Activated CD4-positive, CD25-positive, alpha-beta regulatory T cell (primary cell): ENCODE measurements at places on chromosomes 2 and 18.

DNA sequence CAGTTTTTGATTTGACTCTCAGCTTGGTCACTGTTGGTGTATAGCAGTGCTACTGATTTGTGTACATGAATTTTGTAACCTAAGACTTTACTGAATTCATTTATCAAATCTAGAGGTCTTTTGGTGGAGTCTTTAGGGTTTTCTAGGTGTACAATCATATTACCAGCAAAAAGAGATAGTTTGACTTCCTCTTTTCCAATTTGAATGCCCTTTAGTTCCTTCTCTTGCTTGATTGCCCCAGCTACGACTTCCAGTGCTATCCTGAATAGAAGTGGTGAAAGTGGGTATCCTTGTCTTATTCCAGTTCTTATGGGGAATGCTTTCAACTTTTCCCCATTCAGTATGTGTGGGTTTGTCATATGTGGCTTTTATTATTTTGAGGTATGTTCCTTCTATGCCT is 312.9 kb upstream of the REV1 start:
- no peak for DNase-seq

- no peak for DNase-seq
These were observed 226.6 kb downstream of the CDH19 start for GRCh38 chr18:66377291-66377690.

- DNase-seq: no peak
These were observed 226.0 kb upstream of the PXDN start for GRCh38 chr2:1970341-1970740.

GRCh38 chr2:105649534-105649933 is 95.2 kb upstream of the NCK2 start:
- DNase-seq: no peak

GRCh38 chr2:184646593-184646992 is 48.3 kb downstream of the ZNF804A start:
- no peak for DNase-seq

DNA sequence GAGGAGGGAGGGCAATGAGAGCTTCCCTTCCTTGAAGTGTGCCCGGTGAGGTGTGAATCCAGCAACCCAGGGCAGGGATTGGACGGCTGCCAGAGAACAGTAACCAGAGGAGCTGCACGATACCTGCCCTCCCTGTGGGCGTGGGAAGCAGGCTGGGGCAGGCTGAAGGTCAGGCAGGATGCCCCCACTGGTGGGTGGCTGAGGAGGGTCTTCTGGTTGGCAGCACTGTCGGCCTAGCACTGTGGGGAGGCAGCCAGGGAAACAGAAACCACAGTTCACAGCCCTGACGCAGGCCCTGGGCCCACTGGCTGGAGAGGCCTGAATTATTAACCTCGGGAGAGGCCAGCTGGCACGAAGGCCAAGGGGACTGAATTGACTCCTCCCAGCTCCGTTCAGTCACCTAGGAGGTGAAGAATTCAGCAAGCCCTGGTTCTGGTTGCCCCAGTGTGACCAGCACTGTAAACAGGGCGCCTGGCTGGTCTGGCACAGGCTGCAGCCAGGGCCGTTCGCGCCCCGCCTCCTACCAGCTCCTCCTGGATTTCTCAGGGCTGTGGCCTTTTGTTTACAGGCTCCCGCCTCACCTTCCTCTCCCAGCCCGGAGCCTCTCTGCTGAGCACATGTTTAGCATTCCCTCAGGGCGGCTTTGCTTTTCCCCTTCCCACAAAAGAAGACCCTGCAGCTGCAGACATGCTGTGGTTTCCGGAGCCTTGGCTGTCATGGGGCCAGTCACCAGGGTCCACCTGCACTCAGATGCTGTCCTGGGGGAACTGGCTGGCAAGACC is 97.8 kb downstream of the B3GNT2 start:
- DNase-seq: no peak

DNA sequence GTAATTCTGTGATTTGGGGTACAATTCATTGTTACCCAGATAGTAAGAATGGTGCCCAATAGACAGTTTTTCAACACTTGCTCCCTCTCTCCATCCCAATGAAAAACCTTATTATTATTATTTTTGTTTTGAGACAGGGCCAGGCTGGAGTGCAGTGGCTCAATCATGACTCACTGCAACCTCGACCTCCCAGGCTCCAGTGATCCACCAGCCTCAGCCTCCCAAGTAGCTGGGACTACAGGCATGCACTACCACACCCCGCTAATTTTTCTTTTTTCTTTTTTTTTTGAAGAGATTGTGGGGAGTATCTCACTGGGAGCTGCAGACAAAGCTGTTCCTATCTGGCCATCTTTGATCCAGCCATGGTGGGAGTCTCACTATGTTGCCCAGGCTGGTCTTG is 7.2 kb downstream of the TGFA start:
- no peak for DNase-seq

GRCh38 chr18:77014538-77014937 is 118.0 kb downstream of the MBP start:
- no peak for DNase-seq

- no peak for DNase-seq
These were observed 301.1 kb upstream of the TANK start for GRCh38 chr2:160859096-160859495.

DNA sequence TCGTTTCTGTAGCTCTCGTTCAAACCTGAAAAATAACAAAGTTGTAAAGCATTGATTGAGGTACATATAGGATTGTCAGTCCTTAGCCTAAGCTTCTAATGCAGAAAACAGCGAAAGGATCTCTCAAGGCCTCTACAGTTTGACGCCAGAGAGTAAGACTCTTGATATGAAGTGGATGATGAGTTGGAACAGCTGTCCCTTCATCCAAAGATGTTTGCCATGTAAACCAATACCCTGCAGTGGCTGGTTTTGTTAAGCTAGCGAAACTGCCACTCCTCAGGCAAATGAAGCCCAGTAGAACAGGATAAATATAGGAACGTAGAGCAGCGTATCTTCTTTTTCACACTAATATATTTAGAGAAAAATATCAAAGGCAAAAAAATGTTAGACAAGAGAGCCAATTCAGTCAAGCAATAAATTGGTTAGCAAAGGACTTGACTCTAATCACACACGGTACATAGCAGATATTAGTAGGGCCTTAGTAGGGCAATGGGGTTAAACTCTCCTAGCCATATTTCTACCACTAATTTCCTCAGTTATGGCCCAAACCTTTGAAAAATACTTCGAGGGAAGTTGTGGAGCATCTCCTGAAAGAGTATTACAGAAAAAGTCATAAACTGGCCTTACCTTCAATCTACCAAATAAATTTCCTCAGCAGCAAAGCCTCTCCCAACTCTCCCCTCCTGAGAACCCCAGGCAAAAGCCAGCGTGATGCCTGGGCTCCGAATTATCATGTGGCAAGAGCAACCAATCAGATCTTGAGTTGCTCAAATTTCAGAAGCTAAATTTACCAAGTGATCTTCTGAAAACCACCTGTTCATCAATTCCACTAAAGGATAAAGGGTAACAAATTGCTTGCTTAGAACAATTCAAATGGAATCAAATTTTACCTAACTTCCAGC is at the start of gene NEB:
NEB (minus strand) TSS at position 706 of the 902 bp plus-strand sequence. CDS start 1,320 bp downstream, outside the sequence.
- no peak for DNase-seq

DNA sequence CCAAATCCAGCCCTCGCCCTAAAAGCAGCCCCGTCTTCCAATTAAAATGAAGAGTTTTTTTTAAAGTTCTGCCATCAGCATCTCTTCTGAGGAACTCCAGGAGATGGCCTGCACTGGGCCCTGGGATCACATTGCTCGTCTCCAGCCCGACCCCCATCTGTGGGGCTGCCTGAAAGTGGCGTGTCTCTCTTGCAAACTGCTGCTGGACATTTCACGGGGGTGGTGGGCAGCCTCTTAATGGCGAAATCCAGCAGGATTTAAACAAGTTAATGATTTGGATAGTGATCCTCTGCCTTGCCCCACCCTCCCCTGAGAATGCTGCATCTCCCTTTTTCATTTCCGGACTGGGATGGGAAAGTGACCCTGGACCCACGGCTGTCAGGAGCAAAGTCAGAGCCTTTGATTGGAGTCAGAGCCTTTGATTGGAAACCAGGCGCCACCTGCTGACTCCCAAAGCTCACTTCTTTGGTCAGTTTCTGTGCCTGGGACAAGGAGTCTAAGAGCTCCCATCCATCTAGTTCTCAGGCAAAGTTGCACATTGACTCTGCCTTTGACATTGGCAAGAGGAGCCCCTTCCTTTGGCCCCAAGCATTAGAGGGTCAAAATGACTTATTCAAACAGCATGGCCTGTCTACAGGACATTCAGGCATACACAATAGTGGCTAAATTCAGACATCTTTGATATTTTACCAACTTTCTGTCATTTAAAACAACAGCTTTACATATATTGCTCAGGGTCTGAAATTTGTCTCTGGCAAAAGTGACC is 155.2 kb downstream of the SH3BP4 start:
- DNase-seq: no peak

DNA sequence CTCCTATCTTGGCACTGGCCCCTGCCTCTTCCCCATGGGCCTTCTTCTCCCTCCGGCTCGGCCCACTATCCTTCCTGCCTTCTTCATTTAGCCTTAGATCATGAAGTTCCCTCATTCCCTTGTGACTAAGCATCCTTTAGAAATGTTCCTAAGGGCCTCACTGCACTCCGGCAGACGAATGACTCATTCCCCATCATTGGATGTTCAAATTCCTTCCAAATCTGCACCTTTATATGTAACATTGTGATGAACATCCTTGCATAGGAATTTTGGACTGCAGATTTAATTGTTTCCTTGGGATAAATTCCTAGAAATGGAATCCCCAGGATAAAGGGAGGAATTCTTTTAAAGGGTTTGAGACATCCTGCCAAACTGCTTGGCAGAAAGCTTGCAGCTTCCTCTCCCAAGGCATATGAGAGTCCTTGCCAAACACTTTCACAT is 19.0 kb downstream of the CRACDL start:
- DNase-seq: no peak

DNA sequence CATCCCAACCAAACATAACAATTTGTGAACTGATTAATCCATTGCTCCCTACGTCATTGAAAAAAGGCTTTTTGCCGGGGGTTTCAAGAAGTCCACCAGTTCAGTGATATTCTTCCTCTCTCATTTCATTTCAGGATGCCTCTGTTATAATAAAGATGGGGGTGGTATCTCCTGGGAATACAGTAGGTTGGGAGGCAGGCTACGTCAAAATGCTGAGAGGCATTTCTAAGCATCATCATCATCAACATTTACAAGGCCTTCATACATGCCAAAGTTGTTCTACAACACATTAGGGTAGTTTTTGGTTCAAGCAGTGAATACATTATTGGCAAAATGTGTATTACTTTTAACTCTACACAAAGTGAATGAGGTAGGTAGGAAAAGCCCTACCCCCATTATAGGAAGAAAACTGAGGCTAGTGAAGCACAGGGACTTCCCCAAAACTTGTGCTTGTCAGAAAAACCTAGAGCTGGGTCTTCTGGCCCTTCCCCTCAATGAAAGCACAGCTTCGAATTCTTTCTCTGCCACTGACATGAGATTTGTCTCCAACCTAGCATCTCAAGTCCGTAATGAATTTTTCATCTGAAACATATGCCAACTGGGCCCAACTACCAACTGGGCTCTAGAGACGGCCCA is 11.3 kb downstream of the OSR1 start:
- no peak for DNase-seq

GRCh38 chr2:79966369-79966768 is 338.2 kb downstream of the LRRTM1 start:
- DNase-seq: no peak

DNA sequence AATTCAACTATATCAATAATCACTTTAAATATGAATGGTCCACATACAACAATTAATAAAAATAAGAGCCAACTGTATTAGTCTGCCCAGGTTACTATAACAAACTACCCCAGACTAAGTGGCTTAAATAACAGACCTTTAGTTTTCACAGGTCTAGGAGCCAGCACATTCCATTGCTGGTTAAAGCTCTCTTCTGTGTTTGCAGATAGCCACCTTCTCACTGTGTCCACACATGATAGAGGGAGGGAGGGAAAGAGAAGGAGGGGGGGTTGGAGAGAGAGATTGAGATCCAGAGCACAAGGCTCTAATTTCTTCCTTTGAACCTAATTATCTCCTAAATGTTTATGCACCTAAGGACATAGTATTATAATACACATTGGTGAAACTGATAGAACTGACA is 267.8 kb upstream of the NXPH2 start:
- DNase-seq: no peak

DNA sequence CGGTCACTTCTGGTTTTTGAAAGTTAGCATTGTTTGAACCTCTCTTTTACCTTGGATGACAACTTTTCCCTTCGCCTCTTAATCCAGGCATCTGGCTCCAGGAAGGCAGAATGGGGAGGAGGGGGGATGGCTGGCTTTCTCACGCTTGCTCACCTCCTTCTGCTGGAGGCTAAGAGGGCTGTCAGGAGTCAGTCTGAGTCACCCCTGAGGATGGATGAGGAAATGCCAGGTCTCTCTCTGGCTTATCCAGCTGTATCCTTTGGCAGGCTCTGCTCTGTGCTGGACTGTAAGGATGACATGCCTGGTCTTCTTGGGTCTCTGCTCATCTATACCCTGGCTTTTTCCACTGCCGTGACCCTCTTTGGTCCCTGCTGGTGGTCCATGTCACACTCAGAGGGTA is 142.9 kb upstream of the GYPC start:
- no peak for DNase-seq

- peak; percentile 28 for DNase-seq
These were observed at the start of gene WDSUB1 for GRCh38 chr2:159285929-159286708. WDSUB1 (minus strand) TSS chr2:159286703; CDS start chr2:159283069, 3,634 bp downstream.

DNA sequence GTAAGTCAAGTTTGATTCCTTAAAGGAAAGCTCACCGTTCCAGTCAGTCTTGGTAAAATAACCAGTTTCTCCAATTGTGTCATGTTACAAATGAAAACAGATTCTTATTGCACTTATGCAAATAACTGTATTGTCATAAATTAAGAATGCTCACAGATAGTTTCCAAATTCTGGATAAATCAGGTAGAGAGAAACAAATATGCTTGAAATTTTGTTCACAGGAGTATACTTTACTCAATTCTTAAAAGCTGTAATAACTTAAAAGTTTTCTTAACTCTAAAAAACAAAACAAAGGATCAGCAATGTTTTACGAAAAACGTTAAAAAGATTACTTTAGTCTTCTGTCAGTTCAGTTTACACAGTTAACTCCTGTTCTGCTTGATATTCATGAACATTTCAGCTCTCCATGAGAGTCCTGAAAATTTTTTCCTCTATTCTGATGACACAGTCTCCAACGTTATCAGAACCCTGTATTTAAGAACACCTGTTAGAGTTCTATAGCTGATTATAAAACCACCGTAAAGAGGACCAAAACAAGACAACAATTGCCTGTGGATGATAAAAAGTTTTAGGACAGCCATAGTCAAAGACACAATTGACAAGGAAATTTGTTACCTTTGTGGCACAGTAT is 4.4 kb downstream of the GAL3ST2 start:
- DNase-seq: no peak

GRCh38 chr2:214679736-214680135 is 129.7 kb downstream of the BARD1 start:
- no peak for DNase-seq

GRCh38 chr18:27750014-27750413 is 426.9 kb downstream of the CDH2 start:
- DNase-seq: no peak

DNA sequence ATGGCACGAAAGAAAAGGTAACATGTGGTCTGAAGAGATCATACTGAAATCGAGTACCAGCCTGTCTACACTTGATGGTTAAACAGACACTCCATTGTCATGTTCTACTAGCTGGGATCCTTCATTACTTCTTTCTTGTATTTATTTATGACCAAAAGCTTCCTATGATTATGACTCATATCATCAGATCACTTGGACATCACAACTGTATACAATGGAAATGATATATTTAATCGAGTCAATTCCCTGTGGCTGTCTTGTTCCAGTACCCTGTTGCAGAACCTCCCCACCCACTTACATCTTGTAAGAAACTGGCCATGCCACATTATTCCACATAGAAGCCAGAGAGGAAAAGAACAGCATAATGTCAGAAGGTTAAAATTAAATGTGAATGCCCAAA is 358.9 kb downstream of the ZEB2 start:
- DNase-seq: no peak
